A172 (cell line): ENCODE measurements at places on chromosomes 13 and 19. TPM values are rescaled to one million over a fixed set of nuclear protein-coding genes. Genes with fewer than 3 reads are reported as not detected.
A peak's percentile ranks its signal among the peaks of the same experiment; 100 is the strongest.

DNA sequence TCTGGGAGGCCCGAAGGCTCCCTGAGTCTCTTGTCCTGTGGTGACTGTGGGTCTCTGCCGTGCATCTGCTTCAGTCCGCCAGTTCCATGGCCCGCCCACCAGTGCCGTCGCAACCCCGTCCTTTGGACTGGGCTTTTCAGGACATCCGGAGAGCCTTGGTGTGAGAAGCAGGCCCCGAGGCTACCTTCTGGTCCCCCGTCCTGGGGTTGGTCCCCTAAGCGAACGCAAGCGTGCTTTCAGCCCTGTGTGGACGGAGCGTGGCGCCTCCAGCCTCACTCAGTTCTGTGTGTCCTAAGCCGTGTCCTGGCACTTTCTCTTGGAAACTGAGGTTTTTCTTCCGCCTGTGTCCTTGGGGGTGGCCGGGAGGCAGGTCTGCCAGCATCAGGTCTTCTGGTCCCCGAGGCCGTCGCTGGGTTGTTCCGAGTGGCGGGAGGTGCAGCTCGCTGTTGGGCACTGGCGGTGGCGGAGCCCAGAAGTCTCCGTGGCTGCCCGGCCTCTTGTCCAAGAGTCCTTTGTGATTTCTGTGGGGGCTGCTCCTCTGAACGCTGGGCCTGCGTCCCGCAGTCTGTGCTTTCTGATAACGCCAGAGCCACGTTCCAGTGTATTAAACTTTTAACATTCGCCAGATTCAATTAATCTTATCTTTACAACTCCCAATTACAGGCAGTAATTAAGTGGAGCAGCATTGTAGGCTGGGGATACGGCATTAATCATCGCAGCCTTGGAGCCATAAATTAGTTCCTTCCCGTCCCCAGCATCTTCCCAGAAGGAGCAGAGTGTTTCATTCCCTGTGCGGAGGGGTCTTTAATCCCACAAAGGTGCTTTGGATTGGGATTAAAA is 99.5 kb downstream of the KDM4B start:
- no peak for DNase-seq

DNA sequence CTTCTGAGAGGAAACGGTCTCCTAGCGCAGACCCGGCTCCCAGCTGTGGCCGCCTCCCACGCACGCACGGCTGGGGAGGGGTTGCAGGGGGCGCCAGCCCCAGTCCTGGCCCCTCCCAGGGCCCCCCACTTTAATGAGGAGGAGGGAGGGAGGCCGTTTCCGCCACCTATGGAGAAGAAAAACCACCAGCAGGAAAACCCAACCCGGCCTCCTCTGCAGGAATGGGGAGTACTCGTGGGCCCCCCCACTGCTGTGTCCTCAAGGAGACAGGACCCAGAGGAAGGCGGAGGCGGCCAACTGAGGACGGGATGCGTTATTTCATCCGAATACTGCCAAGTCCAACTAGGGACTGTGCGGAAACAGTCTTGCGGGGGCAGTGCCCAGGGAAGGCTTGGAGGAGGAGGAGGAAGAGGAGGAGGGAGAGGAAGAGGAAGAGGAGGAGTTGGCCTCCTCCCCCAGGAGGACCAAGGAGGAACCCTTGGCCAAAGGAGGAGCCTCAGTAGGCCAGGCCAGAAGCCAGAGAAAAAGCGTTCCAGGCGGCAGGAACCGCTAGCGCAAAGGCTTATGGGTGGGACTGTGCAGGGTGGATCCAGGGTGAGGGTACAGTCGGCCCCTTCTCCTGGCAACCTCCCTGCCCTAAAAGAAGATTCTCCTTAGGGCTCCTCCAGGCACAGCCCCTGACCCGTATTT is 3.9 kb upstream of the SSBP4 start:
- peak; percentile 93 for DNase-seq

Gene ZNF100
- 2.7 and 3.5 TPM in 2 replicates for total RNA-seq

Gene CEACAM3
- not detected in 2 replicates for total RNA-seq

Gene PSG1
- total RNA-seq: 0.43 and 1.5 TPM in 2 replicates
